ENCODE measurements at places on chromosomes 1 and 21.

DNA sequence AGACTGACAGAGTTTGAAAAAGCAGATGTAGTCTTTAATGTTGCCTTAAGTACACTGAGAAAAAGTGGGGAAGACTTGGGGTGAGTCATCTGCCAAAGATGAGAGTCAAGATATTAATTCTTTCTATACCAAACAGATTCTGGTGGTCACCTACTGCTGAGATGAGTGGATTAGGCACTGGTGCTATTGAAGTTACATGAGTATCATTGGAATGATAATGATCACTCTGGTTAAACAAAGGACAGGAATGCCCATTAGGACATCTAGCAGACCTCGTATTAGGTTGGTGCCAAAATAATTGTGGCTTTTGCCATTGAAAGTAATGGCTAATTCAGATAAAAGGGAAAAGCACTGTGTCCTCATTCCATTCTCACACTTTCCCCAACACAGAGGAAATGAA, 1588.9 kb downstream of the KCNT2 start:
- no peak for DNase-seq

- DNase-seq: no peak
Measured at GRCh38 chr1:113747376-113747775, 11.9 kb downstream of the PHTF1 start.

DNA sequence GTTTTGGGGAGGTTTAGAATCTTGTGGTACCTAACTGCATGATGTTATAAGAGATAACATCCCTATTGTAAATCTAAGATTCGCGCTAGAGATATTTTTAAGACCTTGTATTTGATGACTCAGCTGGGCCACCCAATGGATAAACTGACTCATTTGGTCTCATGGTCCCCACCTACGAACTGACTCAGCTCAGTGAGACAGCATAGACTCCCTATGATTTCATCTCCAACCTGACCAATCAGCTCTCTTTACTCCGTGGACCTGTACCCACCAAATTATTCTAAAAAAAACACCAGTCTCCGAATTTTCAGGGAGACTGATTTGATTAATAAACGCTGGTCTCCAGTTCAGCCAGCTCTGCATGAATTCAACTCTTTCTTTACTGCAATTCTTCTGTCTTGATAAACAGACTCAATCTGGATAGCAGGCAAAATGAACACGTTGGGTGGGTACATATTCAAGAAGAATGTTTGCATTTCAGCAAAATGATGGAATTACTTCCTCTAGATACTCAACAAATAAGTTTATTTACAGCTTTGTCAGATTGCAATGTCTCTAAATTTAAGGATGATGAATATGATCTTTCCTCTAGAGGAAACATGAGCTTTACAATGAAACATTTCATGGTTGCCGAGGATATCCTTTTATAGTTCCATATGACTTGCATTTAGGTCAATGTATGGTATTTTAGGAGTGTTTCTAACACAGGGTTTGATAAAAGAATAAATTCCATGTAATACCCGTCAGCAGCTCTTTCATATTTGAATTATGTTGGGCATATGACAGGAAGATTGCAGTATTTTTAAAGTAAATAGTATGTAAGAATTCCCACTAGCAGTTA, 516.6 kb upstream of the RGS18 start:
- no peak for DNase-seq

DNA sequence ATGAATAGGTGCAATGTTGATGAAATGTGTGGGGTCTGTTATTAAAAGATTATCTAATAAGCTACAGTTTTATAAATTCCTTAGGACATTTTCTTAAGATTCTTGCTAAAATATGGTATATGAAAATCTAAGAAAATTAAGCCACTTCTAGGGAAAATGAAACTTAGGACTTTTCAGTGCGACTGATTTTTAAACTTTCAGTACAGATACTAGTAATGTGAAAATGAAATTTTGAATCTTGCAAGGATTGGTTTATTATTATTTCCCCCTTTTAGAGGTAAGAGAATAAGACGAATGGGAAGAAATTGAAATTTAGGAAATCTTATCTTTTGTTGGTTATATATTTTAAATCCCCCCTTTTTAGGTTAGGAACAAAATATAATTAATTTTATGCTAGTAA, 16.4 kb downstream of the CAPZA1 start:
- no peak for DNase-seq

DNA sequence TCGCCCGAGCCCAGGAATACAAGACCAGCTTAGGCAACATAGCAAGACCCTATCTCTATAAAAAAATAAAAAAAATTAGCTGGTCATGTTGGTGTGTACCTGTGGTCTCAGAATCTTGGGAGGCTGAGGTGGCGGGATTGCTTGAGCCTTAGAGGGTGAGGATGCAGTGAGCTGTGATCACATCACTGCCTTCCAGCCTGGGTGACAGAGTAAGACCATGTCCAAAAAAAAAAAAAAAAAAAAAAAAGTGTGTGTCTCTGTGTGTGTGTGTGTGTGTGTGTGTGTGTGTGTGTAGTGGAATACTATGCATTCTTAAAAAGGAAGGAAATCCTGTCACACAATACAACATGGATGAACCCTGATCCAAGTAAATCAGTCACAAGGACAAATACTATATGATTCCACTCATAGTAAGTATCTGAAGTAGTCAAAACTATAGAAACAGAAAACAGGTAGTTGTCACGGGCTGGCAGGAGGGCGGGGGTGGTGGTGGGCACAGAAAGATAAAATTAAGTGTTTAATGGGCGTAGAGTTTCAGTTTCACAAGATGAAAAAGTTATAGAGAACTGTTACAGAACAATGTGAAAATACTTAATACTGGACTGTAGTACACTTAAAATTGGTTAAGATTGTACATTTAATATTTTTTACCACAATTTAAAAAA, 47.8 kb downstream of the SELENOF start:
- DNase-seq: no peak

DNA sequence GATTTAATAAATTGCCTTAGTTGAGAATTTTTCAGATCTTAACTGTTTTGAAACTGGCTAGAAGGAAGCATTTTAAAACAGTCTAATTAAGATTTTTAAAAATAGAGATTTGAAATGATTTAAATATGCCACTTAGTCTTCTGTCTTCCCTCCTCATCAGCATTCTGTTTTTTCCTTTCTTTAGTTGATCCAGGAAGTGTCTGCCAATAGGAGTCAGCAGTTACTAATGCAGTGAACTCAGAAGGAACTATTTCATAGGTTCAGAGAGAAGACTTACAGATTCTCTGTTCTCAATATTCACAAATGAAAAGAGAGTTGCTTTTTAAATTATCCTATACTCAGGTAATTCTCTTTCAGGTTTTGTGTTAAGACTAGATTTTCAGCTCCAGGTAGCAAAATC, 84.5 kb downstream of the RPS6KC1 start:
- no peak for DNase-seq

GRCh38 chr1:179630719-179631118, 39.1 kb downstream of the TDRD5 start:
- DNase-seq: no peak

- DNase-seq: no peak
Measured at GRCh38 chr1:156727492-156727891, 777 bp upstream of the METTL25B start.

- DNase-seq: no peak
Measured at GRCh38 chr1:10866321-10867093, 70.1 kb upstream of the CASZ1 start.

- DNase-seq: no peak
Measured at GRCh38 chr1:31985430-31985829, 28.2 kb upstream of the KHDRBS1 start.

- no peak for DNase-seq
Measured at GRCh38 chr1:7429290-7429689, 341.8 kb upstream of the VAMP3 start.

- no peak for DNase-seq
Measured at GRCh38 chr1:9207086-9207485, 27.5 kb upstream of the H6PD start.

GRCh38 chr1:228882771-228883450, 147.6 kb downstream of the RHOU start:
- DNase-seq: no peak

DNA sequence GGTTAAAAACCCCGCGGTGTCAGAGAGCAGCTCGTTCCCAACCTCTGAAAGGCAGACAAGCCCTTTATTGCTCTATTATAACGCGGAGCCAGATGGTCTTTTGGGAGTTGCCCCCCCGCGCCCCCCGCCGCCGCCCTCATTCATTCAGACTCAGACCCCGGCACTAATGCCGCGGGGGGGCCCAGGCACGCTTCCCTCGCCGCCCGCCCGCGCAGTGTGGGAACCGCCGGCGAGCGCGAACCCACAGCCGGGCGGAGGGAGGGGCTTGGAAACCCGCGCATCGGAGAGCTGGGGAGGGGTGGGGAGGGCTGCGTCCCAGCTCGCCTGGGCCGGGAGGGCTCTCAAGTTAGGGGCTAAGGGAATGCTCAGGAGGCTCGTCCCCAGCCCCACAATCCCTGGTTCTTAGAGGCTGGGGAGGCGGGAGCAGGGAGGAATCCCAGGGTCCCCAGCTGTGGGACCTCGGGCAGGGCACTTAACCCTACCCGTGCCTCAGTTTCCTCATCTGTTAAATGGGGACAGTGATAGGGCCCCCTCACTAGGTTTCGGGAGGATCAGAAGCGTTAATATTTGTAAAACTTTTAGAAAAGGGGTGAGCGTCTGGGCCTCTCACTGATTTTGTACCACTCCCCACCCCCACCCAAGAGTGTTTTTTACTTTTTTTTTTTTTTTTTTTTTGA, 10.9 kb upstream of the HES5 start:
- DNase-seq: no peak

DNA sequence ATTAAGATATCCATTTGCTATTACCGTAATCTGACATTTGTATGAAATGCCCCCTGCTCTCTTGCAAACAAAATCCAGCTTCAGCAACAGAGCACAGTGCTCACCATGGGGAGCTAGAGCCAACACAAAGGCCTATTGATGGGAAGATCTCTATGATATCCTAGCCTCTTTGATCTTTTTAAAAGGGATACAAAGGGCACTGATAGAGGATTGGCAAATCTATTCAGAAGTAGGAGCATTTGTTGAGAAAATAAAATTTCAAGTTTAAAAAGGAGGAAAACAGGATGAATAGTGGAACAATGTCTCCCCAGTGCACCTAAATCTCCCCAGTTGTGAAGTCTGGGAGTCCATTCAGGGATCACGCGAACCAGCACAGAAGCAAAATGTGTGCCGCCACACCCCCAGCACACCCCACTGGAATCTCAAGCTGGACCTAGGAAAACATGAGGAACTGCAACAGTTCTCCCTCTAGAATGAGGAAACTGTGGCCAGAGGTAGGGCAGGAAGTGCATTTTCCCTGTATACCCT, 32.2 kb downstream of the MRAP start:
- no peak for DNase-seq

- DNase-seq: no peak
Measured at GRCh38 chr1:72827278-72827677, 544.9 kb upstream of the NEGR1 start.

DNA sequence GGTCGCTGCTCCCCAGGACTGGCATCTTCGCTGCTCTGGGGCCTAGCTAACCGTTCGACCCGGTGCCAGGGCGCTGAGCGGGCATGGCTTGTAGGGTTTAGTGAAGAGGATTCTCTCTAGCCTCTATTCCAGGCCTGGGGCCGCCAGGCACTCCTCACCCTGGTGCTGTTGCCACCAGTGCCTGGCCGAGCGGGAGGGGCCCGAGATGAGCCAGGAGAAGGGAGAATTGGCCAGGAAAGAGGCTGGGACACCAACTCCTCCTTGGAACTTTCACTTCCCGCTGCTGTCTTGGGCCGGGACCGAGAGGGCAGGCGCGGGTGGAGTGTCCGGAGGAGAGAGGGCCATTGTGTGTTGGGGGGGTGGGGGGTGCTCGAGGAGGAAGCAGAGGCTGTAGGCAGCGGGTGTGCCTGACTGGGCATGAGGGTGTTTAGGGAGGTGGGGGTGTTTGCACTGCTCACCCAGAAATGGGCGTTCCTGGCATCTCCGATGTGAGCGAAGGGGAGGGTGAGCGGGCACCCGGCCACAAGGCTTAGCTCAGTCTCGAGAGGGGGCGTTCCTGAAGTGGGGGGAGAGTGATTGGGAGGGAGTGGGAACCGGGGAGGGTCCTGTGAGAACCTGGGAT, 772 bp downstream of the ADAM15 start:
- DNase-seq: peak; percentile 58

DNA sequence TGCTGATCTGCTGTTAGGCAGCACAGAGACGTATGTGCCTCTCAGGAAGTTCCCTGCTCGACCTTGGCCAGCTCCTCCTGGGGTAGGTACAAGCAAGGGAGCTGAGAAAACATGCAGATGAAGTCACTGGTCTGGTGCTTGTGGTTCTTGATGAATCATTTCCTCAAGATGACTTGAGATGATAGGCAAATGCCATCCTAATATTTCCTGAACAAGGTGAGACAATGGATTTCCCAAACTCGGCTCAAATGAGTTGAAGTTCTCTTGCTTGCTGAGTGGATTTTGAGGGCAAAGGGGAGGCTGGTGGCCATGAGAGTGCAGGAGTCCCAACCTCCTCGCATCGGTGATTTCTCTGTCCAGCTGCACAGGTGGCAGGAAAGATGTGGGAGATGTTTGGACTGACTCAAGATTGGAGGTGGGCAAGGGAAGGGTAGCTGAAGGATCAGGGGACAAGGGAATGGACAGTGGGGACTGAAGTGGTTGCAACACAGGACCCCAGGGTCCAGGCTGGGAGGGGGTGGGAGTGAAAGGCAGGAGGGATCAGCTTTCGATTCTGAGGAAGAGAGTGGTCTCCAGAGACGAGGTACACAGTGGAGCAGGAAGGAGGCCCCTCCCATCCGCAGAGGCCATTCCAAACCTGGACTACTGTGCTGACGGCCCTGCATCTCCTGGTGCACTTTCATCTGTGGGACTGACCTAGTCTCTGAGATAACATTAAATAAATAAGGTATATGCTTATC, 63.9 kb downstream of the CAPN2 start:
- DNase-seq: no peak

DNA sequence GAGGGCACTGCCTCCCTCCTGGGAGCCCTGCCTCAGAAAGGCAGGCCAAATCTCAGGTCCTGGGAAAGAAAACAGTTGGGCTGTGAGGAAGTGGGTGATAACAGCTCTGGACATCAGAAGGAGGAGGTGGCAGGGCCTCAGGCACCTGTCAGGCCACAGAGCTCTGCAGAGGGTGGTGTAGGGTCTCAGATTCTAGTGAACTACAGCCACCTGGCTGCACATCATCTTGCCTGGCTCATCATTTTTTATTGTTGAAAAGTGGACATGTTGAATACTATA, 15.3 kb upstream of the ZNF678 start:
- DNase-seq: no peak

DNA sequence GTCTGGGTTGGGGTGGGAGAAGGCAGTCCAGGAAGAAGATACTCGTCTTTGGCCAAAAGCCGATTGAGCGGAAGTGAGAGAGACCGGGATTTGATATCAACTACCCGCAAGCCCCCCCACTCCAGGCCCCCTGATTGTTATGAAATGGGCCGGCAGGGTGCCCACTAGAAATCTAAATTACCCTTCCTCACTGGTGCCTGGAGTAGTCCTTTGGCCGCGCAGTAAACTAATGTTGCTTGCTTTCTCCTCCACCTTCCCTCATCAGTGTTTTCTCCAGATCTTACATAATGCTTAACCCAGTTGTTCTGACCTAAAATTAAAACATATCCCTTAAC, 119.2 kb upstream of the BARHL2 start:
- DNase-seq: no peak

- DNase-seq: no peak
Measured at GRCh38 chr1:200346700-200347099, 63.1 kb downstream of the ZNF281 start.
